ENCODE measurements at places on chromosomes 12 and 14.
A peak's percentile ranks its signal among the peaks of the same experiment; 100 is the strongest.

DNA sequence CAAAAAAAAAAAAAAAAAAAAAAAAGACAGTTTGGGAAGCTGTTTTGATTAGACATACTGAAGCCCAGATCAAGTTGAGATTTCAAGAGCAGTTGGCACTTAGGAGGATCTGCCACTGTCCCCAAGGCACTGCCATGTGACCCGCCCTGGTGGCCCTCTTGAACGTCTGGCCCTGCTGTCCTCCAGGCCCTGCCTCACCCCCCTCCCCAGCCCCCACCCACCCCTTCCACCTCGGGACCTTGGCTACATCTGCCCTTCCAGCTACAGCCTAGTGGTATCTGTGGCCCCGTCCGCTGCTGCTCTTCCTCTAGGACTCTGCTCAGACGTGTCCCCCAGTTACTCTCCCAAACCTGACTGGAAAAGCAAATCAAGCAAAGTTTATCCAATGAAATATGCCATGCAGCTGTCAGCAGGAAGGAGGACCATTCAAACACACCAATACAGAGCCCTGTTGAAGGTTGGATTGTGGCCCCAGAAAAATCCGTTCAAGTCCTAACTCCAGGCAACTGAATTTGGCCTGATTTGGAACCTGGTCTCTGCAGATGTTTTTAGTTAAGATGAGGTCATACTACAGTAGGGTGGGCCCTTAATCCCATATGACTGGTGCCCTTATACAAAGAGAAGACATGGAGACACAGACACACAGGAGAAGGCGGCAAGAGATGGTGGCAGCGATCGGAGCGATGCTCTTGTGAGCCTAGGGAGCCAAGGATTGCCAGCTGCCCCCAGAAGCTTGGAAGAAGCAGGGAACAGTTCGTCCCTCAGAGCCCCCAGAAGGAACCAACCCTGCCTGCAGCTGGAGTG is 17.7 kb downstream of the SLC25A29 start:
- DNase-seq: no peak

DNA sequence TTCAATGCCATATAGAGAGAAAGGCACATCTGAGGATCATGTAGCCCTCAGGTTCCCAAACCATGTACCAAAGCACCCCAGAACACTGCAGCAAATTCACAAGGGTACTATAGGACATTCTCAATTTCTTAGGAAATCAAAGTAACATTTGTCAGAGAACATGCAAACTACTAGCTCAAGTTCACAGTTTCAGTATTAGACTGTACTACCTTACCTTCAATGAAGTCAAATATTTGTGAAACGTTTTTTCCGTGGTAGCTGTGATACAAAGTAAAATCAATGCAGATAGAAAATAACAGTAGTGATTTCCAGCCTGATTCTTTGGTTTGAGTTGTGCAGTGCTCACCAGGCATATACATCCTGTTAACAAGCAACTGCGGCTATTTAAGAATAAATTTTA is 197.1 kb downstream of the MED13L start:
- no peak for DNase-seq

- no peak for DNase-seq
Observed at GRCh38 chr14:28382444-28383190, 384.0 kb upstream of the FOXG1 start.

GRCh38 chr12:102879144-102879763 is 37.8 kb downstream of the PAH start:
- DNase-seq: no peak

DNA sequence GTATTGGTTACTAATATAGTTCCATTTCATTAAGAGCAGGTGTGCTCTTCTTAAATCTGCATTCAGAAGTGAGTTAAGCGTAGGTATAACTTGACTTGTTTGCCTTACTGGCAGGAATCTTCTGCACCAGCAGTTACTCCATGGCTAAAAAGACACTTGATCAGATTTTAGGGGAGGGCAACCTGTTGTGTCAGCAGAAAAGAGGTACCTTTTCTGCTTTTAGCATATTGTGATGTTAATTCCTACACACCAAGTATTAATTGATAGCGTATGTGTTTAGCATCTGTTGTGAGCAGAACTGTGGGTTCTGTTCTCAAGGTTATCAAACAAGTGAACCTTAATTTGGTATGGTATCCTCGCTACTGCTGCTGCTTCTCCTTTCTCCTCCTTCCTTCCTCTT is 38.3 kb downstream of the TTLL5 start:
- no peak for DNase-seq

DNA sequence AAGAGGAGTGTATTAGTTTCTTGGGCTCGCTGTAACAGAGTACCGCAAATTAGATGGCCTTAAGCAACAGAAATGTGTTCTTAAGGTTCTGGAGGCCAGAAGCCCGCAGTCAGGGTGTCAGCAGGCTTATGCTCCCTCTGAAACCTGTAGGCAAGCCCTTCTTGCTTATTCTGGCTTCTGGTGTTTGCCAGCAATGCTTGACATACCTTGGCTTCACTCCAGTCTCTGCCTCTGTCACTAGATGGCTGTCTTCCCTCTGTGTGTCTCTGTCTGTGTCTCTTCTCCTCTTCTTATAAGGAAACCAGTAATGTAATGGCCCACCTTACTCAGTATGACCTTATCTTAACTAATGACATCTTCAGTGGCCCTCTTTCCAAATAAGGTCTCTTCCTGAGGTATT is 85.1 kb downstream of the DERA start:
- no peak for DNase-seq

DNA sequence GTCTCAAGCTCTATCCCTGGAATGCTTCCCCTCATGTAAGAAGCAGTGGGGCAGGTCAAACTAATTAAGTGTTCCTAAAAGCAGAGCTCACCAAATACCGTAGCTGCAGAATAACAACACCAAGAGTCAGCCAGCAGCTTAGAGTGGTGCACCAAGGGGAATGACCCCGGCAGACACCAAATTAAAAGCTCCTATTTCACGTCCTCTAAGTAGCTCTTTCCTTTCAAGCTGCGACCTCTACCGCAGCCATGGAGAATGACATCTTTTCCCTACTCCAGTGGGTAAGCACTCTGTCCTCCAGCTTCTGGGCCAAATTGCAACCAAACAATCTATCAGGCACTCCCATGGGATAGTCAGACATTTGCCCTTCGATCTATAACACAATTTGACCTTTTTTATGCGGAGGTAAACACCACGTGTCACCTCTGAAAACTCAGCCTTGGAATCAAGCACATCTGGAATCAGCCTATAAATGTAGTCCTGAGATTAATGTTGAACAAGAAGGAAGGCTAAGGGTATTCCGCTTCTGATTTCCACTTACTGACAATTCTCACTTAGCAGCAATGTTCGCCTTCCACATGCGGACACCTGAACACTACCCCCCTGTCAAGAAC is 67.6 kb upstream of the CDKN3 start:
- no peak for DNase-seq

GRCh38 chr12:65156366-65156841 is 13.0 kb upstream of the LEMD3 start:
- no peak for DNase-seq

DNA sequence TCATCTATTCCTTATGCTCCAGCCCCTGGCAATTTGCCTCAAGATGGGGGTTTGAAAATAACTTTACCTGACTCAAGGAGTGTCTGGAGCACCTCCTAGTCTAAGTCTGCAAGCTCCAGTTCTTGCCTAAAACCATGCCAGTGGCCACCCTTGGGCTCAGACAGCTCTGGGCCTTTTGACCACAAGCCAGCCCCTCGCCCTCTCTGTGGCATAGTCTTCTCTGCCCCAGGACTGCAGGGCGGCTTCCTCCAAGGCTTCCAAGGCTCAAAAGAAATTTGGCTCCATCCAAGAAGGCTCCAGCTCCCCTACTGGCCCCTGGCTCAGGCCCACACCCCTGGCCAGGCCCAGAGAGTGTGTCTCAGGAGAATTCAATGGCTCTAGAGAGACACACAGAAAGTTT is 14.8 kb downstream of the ACVRL1 start:
- no peak for DNase-seq

DNA sequence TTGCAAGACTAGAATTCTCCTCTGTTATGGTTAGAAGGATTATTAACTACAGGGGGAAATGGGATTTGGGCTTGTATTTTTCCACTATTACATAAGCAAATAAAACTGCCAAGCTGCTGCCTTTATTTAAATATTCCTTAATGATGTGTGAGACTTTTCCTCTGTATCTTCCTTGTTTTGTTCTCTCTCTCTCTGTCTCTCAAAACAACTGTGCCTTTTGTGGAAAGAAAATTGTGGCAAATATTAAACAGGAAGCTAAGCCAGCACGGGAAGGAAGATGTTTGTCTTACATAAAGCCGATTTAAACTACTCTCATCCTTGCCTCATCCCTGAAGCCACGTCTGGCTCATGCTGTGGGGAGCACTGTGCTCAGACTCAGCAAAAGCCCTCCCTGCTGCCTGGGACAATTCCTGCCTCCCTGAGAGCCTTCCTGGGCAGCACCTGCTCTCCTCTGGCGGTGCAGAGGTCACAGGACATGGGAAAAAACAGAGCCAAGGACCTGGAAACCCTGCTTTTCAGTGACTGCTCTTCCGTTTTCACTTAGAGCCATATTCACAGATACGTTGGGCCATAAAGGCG is 237.2 kb downstream of the SLC15A4 start:
- no peak for DNase-seq

- DNase-seq: peak; percentile 55
Observed at GRCh38 chr14:75307700-75308379, 29.2 kb downstream of the FOS start.

DNA sequence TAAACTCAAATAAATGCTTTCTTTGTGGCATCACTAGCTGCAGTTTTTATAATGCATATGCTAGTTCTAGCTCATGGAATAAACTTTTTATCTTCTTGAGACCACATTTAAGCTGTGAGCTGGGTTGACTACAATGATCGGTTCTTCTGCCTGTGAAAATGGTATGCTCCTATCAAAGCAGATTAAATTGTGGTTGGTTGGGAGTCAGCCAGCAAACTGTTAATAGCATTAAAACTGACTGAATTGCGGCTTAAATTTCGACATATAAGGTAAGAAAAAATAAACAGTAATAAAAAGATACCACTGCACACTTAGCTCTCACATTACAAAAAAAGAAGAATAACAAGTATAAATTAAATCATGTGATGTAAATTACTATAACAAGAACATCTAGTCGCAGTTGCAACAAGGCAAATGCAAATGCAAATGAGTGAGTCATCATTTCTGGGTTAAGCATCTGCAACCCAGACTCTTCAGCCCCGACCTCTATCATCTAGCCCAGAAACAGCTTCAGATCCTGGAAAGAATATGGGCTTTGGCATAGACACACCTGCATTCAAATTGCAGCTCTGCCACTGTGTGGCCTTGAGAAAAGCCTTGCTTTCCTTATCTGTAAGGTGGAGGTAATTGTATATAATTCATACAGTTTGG is 19.8 kb upstream of the DHRS7 start:
- no peak for DNase-seq

GRCh38 chr14:103141117-103141796 is 18.0 kb downstream of the TNFAIP2 start:
- DNase-seq: peak; percentile 14

- DNase-seq: no peak
Observed at GRCh38 chr12:18754124-18754707, 16.3 kb downstream of the CAPZA3 start.

- no peak for DNase-seq
Observed at GRCh38 chr12:128727999-128728398, 95.8 kb downstream of the SLC15A4 start.

GRCh38 chr12:15728118-15728598 is 61.0 kb downstream of the EPS8 start:
- DNase-seq: no peak

- DNase-seq: peak; percentile 23
Observed at GRCh38 chr12:49548822-49549648, 10.2 kb downstream of the KCNH3 start.

DNA sequence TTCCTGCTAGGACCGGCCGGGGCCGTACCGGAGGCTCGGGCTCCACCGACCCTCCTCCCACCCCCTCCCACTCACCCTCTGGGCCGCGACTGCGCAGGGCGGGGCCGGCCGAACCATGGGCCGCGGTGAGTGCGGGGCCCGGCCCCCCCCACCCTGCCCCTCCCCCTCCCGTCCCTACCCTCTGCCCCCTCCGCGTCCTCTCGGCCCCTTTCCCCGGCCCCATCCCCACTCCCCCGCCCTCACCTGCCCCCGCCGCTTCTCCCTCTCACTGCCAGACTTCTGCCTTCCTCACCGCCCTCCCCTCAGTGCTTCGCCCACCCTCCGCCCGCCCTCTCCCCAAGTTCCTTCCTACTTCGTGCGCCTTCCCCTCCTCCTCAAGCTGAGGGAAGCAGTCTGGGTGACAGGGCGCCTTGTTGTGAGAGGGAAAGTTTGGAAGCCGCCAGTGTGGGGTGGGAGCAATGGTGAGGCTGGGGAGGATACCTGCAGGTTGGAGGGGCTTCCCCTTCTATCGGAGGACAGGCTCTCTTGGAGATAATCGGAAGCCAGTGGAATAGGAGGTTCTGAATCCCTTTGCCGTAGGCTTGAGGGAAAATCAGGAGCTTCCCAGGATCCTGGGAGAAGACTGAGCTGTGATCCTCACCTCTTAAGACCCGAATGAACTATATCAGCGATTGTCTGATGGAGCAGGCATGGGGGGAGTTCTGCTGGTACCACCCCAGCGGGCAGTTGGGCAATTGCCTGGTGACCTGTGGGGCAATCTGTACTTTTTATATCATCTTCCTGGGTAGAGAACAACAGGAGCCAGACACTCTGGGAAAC is 472 bp downstream of the MBD6 start:
- no peak for DNase-seq

GRCh38 chr14:87108726-87109125 is 884.3 kb downstream of the GALC start:
- no peak for DNase-seq

DNA sequence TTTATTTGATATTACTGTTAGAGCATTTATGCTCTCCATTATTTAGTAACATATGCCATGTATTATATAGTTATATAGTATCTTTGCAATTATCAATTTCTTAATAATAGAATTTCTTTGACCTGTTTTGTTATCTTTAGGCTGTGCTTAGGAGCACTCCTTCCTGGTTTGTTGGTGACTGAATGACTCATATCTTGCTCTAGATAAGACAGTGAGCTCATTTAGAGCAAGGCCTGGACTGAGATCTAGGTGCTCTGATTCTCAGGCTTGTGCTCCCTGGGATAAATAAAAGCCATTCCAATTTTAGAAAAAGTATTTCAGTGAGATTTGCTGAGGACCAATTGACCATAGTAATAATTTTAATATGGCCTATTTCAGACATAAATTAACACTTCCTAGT is 951.2 kb downstream of the FLRT2 start:
- no peak for DNase-seq
